ENCODE measurements at places on chromosomes 5 and 9.

- peak; percentile 52 for DNase-seq
These were observed 330.0 kb downstream of the ARRDC3 start for GRCh38 chr5:91052977-91053740.

GRCh38 chr5:72189146-72189545 lies 81.9 kb downstream of the MAP1B start:
- no peak for DNase-seq

GRCh38 chr9:75054368-75055001 lies 26.4 kb upstream of the CARNMT1 start:
- DNase-seq = peak; percentile 25

DNA sequence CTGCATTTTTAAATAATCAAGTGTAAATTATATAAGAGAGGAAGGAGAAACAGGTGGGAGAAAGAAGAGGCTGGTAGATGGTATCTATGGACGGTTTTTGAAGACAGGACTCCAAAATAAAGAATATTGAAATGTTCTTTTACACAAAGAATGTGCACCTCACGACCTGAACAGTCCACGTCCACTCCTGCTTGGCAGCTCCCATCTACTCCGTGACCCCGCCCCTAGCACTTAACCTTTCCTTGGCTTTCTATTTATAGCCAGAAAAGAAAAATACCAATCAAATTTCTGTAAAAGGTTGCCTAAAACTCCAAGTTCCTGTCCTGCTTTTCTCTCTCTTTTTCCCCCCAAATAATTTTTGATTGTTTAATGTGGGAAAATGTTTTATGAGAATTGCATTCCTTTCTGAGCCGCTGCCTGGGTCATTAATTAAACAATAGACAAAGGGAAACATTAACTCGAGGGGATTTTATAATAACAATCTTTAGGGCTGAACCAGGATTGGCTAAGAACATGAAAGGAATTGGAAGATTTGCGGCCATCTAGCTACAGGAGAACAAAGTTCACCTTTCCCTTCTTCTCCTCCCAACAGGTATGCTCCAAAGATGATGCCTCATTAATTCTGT lies 173.6 kb upstream of the MAP3K1 start:
- DNase-seq = no peak

- no peak for DNase-seq
These were observed 114.0 kb downstream of the LHX2 start for GRCh38 chr9:124125651-124125977.

DNA sequence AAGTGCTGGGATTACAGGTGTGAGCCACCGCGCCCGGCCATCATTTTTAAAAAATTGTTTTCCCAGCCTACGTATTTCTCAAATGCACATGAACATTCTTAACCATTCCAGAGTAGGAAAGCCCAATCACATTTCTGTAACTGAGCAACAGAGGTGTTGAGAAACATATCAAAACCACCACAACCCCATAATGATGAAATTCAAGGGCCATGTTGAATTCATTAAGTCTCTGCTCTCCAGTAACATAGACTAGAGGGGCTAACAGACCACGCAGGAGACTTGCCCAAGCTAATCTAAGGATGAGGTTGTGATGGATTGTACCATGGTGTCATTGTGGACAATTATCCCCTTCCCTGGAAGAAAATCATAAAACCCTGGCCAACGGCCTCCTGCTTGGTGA lies 52.9 kb downstream of the MYO10 start:
- no peak for DNase-seq

GRCh38 chr9:33248606-33249005 lies 8.6 kb downstream of the SPINK4 start:
- no peak for DNase-seq

GRCh38 chr9:18972675-18973074 lies 60.3 kb downstream of the SAXO1 start:
- DNase-seq = no peak

GRCh38 chr5:79800979-79801827 lies 111.6 kb downstream of the CMYA5 start:
- peak; percentile 7 for DNase-seq

- peak; percentile 87 for DNase-seq
These were observed 65.0 kb downstream of the PRRT1B start for GRCh38 chr9:131610231-131610761.

DNA sequence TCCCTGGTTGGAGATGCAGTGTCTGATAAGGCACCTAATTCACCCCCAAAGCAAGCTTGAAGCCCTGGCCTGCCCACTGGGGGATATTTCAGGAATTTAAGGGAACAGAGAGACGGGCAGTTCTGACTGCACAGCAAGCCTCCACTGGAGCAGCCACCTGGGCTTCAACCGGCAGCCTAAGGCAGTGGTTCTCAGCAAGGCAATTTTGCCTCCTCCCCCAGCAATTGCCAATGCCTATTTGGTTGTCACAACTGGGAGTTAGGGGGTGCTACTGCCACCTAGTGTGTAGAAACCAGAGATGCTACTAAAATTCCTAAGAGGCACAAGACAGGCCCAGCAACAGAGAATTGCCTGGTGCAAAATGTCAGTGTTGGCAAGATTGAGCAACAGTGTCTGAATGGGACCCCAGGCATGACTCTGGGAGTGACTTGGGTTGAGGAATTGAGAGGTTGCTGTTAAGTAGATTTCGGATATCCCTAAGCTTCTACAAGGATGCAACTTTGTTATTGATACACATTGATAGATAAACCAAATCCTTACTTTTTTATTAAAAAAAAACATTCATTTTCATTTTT lies 58.7 kb upstream of the CTSL start:
- DNase-seq = peak; percentile 33

DNA sequence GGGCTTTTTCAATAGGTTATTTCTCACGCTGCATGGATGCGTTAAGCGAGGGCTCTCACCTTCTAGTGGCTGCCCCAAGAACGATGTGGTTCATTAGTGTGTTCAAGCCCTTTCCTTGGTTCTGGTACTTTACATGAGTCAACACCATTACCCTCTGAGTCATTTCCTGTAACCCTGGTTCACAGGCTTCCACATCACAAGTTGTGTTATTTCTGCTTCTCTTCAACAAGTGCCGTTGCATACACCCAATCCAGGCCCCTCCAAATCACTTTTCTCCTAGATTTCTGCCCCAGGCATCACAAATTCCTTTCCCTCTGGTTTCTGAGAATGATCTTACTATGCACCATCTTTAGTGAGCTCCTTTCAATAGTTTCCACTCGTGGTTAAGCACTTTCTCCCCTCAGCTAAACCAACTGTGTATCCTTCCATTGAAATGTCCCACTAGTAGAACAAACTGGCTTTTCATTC lies 69.5 kb upstream of the RAD23B start:
- peak; percentile 91 for DNase-seq

DNA sequence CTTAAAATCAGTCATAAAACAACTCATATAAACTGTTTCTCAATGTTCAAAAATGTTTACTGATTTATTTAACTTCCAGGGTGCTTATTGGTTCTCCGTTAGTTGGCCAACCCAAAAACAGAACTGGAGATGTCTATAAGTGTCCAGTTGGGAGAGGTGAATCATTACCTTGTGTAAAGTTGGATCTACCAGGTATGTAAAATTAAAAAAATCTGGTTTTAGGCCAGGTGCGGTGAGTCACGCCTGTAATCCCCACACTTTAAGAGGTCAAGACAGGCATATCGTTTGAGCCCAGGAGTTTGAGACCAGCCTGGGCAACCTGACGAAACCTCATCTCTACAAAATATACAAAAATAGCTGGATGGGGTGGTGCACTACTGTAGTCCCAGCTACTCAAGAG lies 73.7 kb downstream of the ITGA1 start:
- DNase-seq = no peak

- peak; percentile 51 for DNase-seq
These were observed 150.5 kb downstream of the YTHDC2 start for GRCh38 chr5:113663879-113664541.

- peak; percentile 48 for DNase-seq
These were observed 27.5 kb downstream of the FSD1L start for GRCh38 chr9:105475302-105475701.

DNA sequence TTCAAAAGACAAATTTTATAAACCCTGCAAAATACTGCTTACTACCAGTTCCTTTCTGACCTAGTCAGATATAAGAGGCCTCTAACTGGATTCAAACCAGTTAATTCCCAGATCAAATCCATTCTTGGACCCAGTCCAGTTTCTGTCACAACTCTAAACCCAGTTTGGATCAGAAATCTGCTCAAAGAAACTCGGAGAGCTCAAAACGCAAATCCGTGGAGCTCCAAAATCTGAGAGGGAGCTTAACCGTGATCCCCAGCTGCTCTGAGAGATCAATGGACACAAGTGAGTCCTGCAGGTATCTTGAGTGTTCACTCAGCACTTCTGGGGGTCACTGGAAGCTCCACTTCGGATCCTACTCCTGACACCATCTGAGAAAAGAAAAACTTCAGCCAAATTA lies 348.1 kb upstream of the PTGER4 start:
- no peak for DNase-seq

DNA sequence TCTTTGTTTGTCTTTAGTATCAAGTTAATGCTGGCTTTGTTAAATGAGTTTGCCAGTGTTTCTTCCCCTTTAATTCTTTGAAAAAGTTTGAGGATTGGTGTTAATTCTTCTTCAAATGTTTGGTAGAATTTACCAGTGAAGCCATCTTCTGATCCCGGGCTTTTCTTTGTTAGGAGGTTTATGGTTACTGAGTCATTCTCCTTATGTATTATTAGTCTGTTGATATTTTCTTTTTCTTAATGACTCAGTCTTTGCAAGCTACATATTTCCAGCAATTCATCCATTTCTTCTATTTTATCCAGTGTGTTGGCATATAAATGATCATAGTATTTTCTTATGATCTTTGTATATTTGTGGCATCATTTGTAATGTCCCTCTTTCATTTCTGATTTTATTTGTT lies 74.5 kb upstream of the SPINK5 start:
- no peak for DNase-seq

DNA sequence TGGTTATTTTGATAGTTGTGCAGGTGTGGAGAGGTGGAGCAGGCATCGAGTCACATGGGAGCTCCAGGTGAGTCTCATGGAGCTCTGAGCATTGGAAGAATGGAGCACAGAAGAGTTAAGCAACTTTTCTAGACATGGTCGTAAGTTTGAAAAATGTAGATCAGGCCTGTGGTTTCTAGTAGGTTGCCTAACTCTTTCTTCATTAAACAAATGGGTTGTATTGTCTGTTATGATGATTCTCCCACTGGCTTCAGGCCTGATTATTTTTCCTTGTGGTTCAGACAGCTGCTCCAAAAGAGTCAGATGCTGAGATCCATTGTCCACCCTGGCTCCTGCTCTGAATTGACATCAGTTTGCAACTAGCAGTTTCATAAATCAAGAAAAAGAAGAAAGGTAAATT lies 80.3 kb upstream of the RPS23 start:
- peak; percentile 71 for DNase-seq

DNA sequence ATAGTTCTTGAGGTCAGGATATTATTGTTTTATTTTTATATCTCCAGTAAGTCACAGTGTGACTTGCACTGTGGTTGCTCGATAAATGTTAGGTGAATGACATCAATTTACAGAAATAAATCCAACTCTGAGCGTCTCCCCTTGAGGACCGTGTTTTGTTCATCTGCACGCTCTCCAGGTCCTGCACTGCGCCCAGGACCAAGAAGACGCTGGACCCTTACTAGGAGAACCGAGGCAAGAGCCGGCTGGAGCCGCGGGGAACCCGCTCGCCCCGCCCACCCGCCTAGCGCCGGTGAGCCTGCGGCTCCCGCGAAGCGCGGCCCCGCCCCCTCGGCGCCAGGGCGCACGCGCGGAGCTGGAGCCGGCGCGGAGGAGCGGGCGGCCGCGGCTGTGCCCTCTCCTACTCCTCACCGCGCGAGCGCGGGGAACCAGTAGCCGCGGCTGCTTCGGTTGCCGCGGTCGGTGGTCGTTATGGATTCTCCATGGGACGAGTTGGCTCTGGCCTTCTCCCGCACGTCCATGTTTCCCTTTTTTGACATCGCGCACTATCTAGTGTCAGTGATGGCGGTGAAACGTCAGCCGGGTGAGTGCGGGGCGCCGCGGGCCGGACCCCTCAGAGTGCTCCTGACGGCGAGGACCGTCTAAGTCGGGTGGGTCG lies at the start of gene TMEM38B:
Gene TMEM38B (plus strand): TSS at position 352 of the 658 bp plus-strand sequence. CDS start 120 bp downstream, at position 472.
- DNase-seq = peak; percentile 73

DNA sequence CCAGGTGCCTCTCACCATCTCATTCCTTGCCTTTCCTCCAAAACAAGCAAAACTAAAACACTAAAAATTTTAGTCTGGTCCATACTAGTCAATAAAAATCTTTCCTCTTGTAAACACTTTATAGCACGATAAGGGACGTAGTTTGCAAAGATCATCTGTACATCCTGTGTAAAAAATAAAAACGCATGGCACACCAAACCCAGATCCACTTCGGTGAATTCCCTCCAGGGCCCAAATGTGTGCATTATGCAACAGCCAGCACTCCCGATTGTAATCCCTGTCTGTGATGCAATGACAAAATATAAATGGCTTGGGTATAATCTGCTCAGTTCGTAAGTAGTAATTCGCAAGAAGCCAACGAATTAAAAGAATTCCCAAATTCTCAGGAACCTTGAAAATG lies 1.4 kb downstream of the FAM169A start:
- no peak for DNase-seq

GRCh38 chr5:104431981-104432380 lies 869.4 kb upstream of the NUDT12 start:
- no peak for DNase-seq

DNA sequence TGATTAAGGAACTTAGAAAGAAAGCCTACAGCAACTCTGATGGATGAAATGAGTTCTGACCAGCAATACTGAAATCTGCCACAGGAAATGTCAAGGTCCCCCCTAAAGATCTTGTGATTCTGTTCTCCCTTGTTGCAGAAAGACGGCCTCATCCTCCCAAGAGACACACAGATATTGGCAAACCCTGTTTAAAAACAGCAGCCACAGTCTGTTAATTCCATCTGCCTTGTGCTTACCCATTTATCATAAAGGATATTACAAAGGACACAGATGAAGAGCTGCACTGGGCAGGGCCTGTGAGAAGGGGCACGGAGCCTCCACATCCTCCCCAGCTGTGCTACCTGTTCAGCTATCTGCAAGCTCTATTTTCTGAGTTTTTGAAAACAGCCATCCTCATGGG lies 15.2 kb downstream of the RAPGEF1 start:
- DNase-seq = no peak

- DNase-seq = peak; percentile 43
These were observed 779 bp upstream of the CTNNA1 start for GRCh38 chr5:138752341-138752950.

- DNase-seq = peak; percentile 16
These were observed 288.9 kb downstream of the TRPM3 start for GRCh38 chr9:70832492-70832891.
